ENCODE measurements at places on chromosomes 2 and 18. TPM values are rescaled to one million over a fixed set of nuclear protein-coding genes. Genes with fewer than 3 reads are reported as not detected.

The MC2R gene
- not detected for total RNA-seq

The CD8B gene
- total RNA-seq, result not detected

The ASB18 gene
- total RNA-seq, result not detected

The PKDCC gene
- total RNA-seq, result 108 TPM

GRCh38 chr2:19549821-19550220 lies 191.4 kb upstream of the OSR1 start:
- no peaks in the 10 kb centered on the region for H3K27me3 ChIP-seq
- no peak for DNase-seq
- H3K27ac ChIP-seq, result no peak overlapping the region
- H3K36me3 ChIP-seq, result no peaks in the 10 kb centered on the region
- H3K4me1 ChIP-seq, result no peaks in the 10 kb centered on the region

- DNase-seq, result no peak
- H3K4me1 ChIP-seq, result no peaks in the 10 kb centered on the region
- H3K4me3 ChIP-seq, result no peak overlapping the region
Measured at GRCh38 chr2:210795506-210795905, 239.1 kb downstream of the CPS1 start.

- H3K27me3 ChIP-seq, result no peaks in the 10 kb centered on the region
- H3K4me1 ChIP-seq, result no peaks in the 10 kb centered on the region
- no peak for DNase-seq
- no peaks in the 10 kb centered on the region for H3K36me3 ChIP-seq
- no peak overlapping the region for H3K4me3 ChIP-seq
- no peak overlapping the region for H3K27ac ChIP-seq
Measured at GRCh38 chr18:47441914-47442313, 190.5 kb upstream of the SKOR2 start.

The SPC25 gene
- total RNA-seq, result 10.5 TPM

GRCh38 chr2:203002054-203002821 lies 12.4 kb upstream of the NBEAL1 start:
- no peaks in the 10 kb centered on the region for H3K27me3 ChIP-seq
- no peaks in the 10 kb centered on the region for H3K36me3 ChIP-seq
- peak overlapping the region; percentile 29 for H3K27ac ChIP-seq

GRCh38 chr2:238092486-238093035 lies 7.6 kb upstream of the ESPNL start:
- no peak for DNase-seq
- no peaks in the 10 kb centered on the region for H3K36me3 ChIP-seq
- H3K27ac ChIP-seq, result no peak overlapping the region
- no peak overlapping the region for H3K4me3 ChIP-seq
- H3K27me3 ChIP-seq, result no peaks in the 10 kb centered on the region

GRCh38 chr18:61829108-61829507 lies 63.7 kb downstream of the RNF152 start:
- no peaks in the 10 kb centered on the region for H3K36me3 ChIP-seq
- no peaks in the 10 kb centered on the region for H3K4me1 ChIP-seq
- H3K4me3 ChIP-seq, result no peak overlapping the region
- H3K27ac ChIP-seq, result no peak overlapping the region

The ASXL3 gene
- total RNA-seq, result 0.75 TPM

DNA sequence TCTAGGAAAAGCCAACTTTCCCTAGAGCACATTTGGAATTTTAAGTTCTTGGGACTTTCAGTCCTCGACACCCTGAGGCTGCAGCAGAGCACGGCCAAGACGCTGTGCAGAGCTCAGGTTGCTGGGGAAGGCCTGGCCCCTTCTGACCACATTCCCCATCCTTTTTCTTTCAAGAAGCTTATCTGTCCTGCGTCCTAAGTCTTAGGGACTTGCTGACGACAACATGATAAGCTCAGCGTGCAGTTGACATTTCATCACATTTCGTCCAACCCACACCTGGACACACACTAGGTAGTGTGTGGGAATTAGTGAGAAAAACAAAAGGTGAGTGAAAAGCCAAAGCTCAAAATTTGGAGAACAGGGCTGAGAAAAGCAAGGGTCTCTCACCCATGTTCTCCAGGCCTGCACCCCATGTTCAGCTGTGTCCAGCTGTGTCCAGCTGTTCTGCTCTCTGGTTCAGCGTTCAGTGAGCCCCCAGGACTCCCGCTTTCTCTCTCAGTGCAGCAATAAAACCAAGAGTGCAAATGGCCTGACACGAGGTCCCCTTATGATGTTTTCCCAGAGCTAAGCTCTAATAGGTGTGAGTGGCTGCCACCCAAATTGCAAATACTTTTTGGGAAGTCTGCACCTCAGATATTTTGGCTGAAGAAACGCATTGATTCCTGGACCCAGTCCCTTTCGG lies 101.9 kb downstream of the RGPD3 start:
- H3K27me3 ChIP-seq, result no peaks in the 10 kb centered on the region
- no peak for DNase-seq
- no peak overlapping the region for H3K27ac ChIP-seq
- no peaks in the 10 kb centered on the region for H3K36me3 ChIP-seq

DNA sequence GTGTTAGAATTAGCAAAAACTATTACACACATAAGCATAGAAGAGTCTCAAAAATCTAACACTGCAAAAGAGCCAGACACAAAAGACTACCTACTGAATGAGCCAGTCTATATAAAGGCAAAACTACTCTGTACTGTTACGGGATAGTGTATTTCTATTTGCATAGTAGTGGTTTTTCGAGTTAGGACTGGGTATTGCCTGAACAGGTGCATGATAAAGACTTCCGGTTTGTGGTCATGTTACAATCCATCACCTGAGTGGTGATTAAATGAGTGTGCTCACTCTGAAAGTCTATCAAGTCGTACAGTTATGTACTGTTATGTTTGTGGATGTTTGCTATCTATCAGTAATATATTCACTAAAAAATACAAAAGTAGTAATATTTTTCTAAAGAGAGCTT lies 523.3 kb upstream of the SYT4 start:
- no peaks in the 10 kb centered on the region for H3K27me3 ChIP-seq
- no peak overlapping the region for H3K27ac ChIP-seq
- DNase-seq, result no peak
- H3K36me3 ChIP-seq, result no peaks in the 10 kb centered on the region
- H3K4me1 ChIP-seq, result no peaks in the 10 kb centered on the region
- no peak overlapping the region for H3K4me3 ChIP-seq

The TRIB2 gene
- total RNA-seq, result 55.4 TPM

GRCh38 chr2:29068513-29068912 lies 5.8 kb downstream of the PCARE start:
- H3K36me3 ChIP-seq, result no peaks in the 10 kb centered on the region
- no peaks in the 10 kb centered on the region for H3K4me1 ChIP-seq
- H3K4me3 ChIP-seq, result no peak overlapping the region

The FSHR gene
- not detected for total RNA-seq

DNA sequence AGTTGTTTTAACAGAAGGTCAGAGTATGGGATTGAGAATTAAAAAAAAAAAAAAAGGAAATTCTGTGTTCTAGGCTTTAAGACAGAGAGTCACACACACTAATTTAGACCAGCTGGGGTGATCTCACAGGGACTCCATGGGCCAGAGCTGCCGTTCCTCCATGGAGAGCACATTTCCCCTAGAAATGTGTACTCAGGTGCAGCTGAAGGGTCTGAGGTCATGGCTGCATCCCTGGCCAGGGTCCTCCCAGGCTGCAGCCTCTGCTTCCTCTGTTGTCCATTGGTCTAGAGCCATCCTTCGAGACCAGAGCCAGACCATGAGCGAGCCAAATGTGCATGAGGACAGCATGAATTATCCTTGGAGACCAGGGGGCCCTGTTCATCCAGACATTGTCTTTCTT lies 190.1 kb upstream of the TNP1 start:
- no peaks in the 10 kb centered on the region for H3K4me1 ChIP-seq
- DNase-seq, result no peak
- no peaks in the 10 kb centered on the region for H3K27me3 ChIP-seq
- H3K4me3 ChIP-seq, result no peak overlapping the region
- H3K27ac ChIP-seq, result no peak overlapping the region

DNA sequence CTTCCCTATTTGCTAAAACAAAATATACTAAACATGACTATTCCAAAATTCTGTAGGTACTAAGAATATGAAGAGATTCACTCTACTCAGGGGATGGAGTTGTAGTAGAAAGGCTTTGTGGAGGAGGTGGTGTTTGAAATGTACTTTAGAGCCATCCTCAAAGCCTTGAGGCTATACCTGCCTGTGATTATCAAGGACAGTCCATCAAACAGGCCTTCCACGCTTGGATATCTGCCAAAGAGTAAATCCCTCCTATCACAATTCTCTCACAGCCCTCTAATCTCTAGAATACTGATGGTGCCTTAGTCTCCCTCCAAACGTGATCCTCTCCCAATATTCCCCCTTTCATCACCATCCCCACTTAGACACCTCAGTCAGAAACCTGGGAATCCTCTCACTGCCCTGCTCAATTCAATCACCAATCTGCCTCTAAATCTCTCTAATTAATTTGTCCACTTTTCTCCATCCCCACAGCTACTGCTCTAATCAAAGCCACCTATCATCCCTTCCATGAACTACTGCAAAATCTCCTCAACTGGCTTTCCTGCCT lies 13.1 kb downstream of the SOS1 start:
- no peaks in the 10 kb centered on the region for H3K27me3 ChIP-seq
- H3K36me3 ChIP-seq, result no peaks in the 10 kb centered on the region
- H3K27ac ChIP-seq, result no peak overlapping the region
- peaks cover 8% of the 10 kb centered on the region for H3K4me1 ChIP-seq

GRCh38 chr2:176272870-176273459 lies 3.7 kb downstream of the MTX2 start:
- H3K27ac ChIP-seq, result no peak overlapping the region
- H3K27me3 ChIP-seq, result no peaks in the 10 kb centered on the region
- DNase-seq, result no peak
- no peak overlapping the region for H3K4me3 ChIP-seq

The WNT6 gene
- total RNA-seq, result 164 TPM

The IGFBP2 gene
- total RNA-seq, result 69.7 TPM

- no peaks in the 10 kb centered on the region for H3K36me3 ChIP-seq
- no peak overlapping the region for H3K4me3 ChIP-seq
- no peak for DNase-seq
Measured at GRCh38 chr2:14978845-14979244, 346.3 kb downstream of the LRATD1 start.

The EFEMP1 gene
- 25.3 TPM for total RNA-seq

DNA sequence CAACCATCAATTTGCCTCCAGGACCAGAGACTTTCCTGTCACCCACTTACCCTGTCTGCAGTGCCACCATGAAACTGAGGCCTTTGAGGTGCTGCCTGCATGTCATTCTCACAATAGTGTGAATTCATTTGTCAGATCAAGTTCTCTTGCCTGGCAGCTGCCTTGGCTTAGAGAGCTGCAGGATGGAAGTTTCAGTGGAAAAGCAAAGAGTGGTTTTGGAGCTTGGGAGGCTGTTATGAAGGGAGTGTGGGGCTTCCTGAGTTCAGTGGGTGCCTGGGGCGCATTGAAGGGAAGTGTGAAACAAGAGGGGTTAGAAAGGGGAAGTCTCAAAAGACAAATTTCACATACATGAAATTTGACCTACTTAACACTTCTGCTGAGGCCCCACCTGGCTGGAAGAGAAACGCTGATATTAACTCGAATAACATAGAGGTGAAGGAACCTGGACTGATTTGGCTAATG lies 7.9 kb upstream of the LBH start:
- H3K27me3 ChIP-seq, result peaks cover 11% of the 10 kb centered on the region
- DNase-seq, result peak; percentile 20

DNA sequence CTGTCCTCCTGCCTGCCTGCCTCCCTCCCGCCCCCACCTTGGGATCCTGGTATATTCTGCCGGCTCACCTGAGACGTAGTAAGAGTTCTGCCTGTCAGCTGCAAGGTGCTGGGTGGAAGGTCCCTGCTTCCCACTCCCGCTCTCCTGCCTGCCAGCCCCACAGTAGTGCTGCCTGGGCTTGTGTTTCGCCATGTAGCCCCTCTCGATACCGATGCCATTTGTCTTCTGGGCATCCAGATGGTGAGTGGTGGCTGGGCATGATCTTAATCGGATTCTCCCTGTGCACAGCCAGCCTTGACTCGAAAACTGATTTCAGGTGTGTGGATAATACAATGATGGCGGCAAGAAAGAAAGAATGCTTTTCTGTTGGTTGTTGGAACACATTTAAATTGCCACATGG lies 184.9 kb downstream of the AGAP1 start:
- H3K4me3 ChIP-seq, result no peak overlapping the region
- no peaks in the 10 kb centered on the region for H3K4me1 ChIP-seq
- DNase-seq, result no peak
- no peaks in the 10 kb centered on the region for H3K27me3 ChIP-seq

The IHH gene
- total RNA-seq, result 67.4 TPM

GRCh38 chr2:6072276-6072675 lies 380.1 kb downstream of the SOX11 start:
- H3K27ac ChIP-seq, result no peak overlapping the region
- no peaks in the 10 kb centered on the region for H3K27me3 ChIP-seq
- no peaks in the 10 kb centered on the region for H3K36me3 ChIP-seq
- H3K4me1 ChIP-seq, result no peaks in the 10 kb centered on the region
- H3K4me3 ChIP-seq, result no peak overlapping the region
- DNase-seq, result no peak

DNA sequence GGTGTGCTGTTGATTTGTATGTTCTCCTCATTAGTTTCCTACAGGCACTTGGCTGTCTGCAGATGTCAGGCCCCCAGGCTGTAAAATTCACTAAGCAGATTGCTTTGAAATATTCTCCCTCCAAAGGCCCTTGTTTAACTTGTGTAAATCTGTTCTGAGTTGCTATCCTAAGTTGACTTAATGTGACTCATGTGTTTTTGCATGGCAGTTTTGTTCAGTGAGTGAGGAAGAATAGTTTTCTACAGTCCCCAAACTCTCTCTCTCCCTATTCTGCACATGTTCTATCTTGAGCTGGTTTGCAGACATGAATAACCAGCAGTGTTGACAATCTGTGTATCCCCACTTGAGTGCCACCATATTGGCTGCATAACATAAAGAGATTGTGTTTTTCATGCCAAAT lies 1005.4 kb upstream of the DDX18 start:
- no peak overlapping the region for H3K27ac ChIP-seq
- peaks cover 32% of the 10 kb centered on the region for H3K4me1 ChIP-seq
- H3K4me3 ChIP-seq, result no peak overlapping the region
- no peak for DNase-seq
- no peaks in the 10 kb centered on the region for H3K36me3 ChIP-seq
- no peaks in the 10 kb centered on the region for H3K27me3 ChIP-seq

The CD28 gene
- 2.4 TPM for total RNA-seq

DNA sequence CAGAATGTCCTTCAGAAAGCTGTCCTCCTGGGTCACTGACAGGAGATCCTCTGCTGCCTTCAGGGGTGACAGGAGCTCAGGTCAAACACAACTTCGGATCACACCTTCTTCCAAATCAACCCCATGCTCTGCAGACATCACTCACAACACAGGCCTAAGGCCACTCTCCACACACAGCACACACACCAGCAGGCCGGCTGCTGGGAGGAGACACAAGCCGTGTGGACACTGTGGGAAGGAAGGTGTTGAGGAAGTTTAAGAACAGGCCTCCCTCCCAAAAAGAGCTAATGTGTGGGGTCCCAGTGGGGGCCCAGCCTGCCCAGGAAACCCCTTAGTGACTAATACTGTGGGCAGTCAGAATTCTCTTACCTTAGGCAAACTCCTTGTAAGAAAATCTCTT lies 290.3 kb upstream of the ID2 start:
- no peaks in the 10 kb centered on the region for H3K36me3 ChIP-seq
- no peak overlapping the region for H3K4me3 ChIP-seq
- no peak for DNase-seq
- no peaks in the 10 kb centered on the region for H3K27me3 ChIP-seq
- H3K27ac ChIP-seq, result no peak overlapping the region
- H3K4me1 ChIP-seq, result no peaks in the 10 kb centered on the region

Data from transverse colon (tissue), 4 donors.